Activated naive CD4-positive, alpha-beta T cell treated with anti-CD3 and anti-CD28 coated beads, Interleukin-2, amount 50 U/mL, for 16 hours (primary cell): ENCODE measurements at places on chromosomes 2 and 18.

- peak; percentile 60 for DNase-seq
These were observed 1.3 kb downstream of the ATL2 start for GRCh38 chr2:38375696-38376345.

DNA sequence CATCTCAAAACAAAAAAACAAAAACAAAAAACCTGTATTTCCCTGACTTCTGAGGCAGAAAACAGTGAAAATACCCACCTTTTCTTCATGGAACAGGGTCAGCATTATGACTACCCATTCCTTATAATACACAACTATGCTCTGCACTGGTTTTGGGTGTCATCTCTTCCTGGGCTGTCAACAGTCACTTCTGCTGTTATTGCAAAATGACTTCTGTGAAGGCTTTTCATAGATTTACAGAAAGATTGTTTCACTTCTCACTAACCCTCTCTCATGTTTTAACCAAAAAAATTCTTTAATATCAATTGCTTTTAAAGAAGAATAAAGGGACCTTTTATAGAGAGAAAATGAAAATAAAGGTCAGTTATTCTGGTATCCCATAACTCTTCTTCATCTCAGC lies 26.5 kb upstream of the PIK3C3 start:
- DNase-seq, result no peak

DNA sequence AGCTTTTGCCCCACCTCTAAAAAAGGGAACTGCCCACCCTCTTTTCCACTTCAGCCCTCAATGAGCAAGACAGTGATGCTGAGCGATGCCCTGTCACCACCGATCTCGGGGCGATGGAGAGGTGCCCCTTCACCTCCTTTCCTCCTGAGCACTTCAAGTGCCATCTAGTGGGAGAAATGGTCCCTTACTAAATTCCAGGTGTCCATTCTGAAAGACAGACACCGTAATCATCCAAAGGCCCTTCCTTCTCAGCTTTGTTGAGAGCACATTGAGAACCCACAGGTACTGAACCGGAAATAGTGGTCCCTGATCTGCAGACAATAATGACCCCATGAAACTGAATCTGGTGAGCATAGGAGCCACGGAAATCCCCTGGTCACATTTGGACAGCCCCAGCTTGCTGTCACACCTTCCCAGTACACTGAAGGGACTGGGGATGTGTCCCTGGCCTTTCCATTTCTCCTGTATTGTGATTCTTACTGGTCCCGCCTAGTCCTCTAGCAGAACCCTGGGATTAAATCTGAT lies 38.5 kb downstream of the KCTD18 start:
- DNase-seq, result peak; percentile 42

DNA sequence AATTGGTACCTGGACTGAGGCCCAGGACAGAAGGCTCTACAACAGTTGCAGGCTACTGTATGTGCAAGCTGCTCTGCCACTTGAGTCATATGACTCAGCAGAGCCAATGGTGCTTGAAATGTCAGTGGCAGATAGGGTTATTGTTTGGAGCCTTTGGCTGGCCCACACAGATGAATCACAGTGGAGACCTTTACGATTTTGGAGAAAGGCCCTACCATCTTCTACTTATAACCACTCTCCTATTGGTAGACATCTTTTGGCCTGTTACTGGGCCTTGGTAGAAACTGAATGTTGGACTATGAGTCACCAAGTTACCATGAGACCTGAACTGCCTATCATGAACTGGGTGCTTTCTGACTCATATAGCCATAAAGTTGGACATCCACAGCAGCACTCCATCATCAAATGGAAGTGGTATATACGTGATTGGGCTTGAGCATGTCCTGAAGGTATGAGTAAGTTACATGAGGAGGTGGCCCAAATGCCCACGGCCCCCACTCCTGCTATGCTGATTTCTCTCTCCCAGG lies 88.9 kb upstream of the NRXN1 start:
- DNase-seq, result no peak

DNA sequence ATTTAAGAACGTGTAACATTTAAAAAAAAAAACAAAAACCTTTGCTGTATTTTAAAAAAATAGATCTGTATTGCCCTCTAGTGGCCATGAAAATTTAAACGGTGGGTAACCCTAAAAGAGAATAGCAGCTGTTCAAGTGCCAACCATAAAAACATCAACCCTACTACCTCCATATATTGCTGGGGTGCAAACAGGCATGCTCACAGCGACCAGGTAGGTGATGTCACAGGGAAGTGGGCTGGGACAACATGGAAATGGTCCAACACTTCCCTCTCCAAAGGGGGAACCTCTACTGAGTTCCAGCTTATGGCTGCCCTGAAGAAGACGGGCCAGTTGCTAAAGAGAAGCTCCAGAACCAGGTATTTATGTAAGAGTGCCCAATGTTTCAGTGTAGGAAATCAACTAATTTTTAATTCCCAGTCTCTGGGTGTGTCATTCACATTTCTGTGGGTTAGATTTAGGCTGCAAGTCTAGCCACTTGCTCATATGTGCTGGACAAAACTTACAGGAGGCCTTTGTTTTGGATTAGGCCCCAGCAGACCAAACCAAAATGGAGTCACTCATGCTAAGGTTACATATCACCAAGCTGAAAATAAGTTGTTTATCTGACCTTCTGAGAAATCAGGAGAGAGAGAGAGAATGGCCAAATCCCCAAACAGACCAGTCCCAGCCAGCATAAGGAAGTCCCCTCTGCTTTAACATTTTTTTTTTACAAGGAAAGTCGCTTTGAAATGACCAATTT lies 54.5 kb downstream of the SKA1 start:
- no peak for DNase-seq
